ENCODE measurements at places on chromosomes 6 and 20. TPM values are rescaled to one million over a fixed set of nuclear protein-coding genes. Genes with fewer than 3 reads are reported as not detected.

RAET1L gene
- polyA plus RNA-seq: not detected

DNA sequence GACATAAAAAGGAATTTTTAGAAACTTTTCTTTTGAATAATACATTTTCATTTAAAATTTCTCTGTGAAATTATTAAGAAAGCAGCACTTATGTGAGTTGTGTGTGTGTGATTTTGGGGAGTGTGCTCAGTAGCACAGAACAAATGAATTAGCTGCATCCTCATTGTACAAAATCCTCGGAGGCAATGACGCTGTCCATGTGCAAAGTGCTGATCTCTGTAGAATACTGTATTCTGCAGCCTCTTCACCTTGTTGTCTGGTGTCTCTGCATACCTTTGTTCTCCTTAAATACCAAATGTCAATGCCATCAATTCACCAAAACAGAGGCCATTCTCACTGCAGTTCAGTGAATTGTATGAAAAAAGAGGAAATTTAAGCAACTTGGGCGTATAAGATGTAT is 838.4 kb downstream of the QKI start:
- no peak for DNase-seq

DNA sequence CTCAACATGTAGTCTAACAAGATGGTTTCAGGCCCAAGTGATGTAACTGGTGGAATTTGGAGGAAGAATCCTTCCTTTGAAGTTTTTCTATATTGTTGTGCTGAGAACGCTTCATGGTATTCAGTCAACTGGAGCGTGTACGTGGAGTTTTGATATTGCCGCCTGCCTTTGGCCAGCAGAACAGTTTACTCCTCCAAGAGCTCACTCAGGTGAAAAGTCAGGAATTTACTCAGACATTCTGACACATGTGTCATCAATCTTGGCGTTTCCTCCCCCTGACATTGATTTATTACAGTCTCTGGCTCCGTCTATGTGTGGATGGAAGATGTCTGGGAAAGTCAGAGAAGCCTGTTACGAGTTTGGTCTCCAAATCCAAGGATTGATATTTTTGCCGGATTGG is 19.0 kb upstream of the TGM2 start:
- DNase-seq: no peak

DNA sequence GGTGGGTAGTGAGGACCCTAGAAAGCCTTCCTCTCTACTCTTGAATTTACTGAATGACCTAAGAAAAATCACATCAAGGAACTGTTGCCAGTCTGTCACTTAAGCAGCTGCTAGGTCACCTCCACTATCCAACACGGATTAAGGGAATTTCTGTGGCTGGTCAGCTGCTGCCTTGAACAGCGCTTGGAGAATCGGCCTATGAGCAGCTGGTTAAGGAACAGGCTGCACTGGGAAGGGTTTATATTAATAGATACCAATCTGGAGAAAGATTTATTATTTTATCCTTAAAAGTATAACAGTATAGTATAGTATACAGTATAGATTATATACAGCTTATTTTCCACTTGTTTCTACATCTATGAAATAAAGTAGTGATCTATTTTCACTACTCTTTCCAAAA is 6.5 kb downstream of the PTPRK start:
- no peak for DNase-seq

DNA sequence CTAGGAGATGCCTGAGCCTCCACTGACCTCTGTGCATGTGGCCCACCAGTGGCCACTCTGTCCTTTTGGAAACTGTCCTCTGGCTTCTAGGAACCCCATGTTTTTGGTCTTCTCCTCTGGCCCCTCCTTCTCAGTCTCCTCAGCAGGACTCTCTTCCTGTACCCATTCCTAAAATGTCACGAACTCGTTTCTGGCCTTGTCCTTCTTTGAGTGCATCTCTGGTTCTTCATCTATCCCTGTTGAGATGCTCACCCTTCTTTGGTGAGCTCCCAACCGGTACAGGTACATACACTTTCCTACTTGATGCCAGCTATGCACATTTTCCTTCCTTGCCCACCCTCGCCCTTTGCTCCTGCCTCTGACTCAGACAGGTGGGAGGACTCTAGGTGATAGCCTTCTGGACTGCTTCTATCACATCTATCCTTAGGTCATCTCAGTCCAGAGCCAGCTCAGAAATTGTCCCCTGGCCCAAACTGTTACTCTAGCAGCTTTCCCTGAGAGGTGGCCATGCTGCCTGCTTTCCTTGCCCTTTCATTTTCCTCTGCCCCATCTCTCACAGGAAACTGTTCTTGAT is 14.8 kb upstream of the NNAT start:
- DNase-seq: no peak

- DNase-seq: no peak
Observed at GRCh38 chr20:1652104-1652503, 5.5 kb downstream of the SIRPG start.

- DNase-seq: no peak
Observed at GRCh38 chr6:73579389-73579788, 58.6 kb upstream of the EEF1A1 start.

GPR6 gene
- not detected for polyA plus RNA-seq

GRCh38 chr20:50305636-50306477 is 115.2 kb downstream of the CEBPB start:
- no peak for DNase-seq

LY6G6F gene
- not detected for polyA plus RNA-seq

All from AG04450 (cell line).